ENCODE measurements at places on chromosomes 1 and 21. TPM values are rescaled to one million over a fixed set of nuclear protein-coding genes. Genes with fewer than 3 reads are reported as not detected.

Gene GBP6
- not detected for total RNA-seq

GRCh38 chr1:73821520-73821919 is 376.5 kb downstream of the LRRIQ3 start:
- no peaks in the 10 kb centered on the region for H3K4me1 ChIP-seq
- H3K4me3 ChIP-seq: no peak overlapping the region
- DNase-seq: no peak
- no peak overlapping the region for H3K27ac ChIP-seq

GRCh38 chr1:79010589-79010988 is 4.1 kb upstream of the ADGRL4 start:
- no peaks in the 10 kb centered on the region for H3K36me3 ChIP-seq
- no peak for DNase-seq
- H3K4me3 ChIP-seq: no peak overlapping the region

DNA sequence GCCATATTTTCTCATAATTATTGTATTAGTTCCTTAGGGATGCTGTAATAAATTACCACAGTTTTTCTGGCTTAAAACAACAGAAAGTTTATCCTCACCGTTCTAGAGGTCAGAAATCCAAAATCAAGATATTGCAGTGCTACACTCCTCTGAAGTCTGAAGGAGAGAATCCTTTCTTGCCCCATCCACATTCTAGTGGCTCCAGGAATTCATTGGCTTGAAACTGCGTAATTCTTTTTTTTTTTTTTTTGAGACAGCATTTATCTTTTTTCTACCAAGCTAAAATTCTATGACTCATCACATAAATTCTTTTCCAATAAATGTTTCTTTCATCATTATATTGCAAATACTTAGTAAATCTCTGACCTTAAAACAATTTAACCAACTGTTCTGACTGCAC is 451.0 kb upstream of the RGS18 start:
- no peak overlapping the region for H3K27ac ChIP-seq
- no peaks in the 10 kb centered on the region for H3K4me1 ChIP-seq
- no peak for DNase-seq
- no peaks in the 10 kb centered on the region for H3K36me3 ChIP-seq

- H3K4me3 ChIP-seq: no peak overlapping the region
- H3K4me1 ChIP-seq: peaks cover 14% of the 10 kb centered on the region
- H3K27me3 ChIP-seq: no peaks in the 10 kb centered on the region
- no peaks in the 10 kb centered on the region for H3K36me3 ChIP-seq
Observed at GRCh38 chr1:214444182-214444939, 107.0 kb downstream of the PTPN14 start.

Gene INTS11
- 100.0 TPM for total RNA-seq

All from cardiac muscle cell (in vitro differentiated cells and primary cell).